ENCODE measurements at places on chromosomes 11 and 22.

DNA sequence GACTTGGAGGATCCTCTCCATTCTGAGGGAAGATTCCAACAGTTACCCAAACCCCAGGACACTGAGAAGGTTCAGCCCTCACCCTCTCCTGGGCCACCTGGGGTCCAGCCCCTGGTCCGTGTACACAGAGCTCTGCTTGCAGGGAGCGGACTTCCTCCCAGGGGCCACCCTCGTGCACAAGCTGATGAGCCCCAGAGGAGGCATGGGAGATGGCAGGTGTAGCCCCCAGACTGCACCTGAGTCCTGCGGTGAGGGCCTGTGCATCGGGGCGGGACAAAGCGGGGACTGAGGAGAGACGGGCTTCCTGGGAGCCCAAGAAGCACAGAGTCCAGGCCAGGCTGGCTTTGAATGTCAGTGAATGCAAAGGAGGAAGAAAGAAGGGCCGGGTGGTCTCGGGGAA lies 1374.9 kb downstream of the BRD1 start:
- no peak for ATAC-seq

- ATAC-seq = no peak
Measured at GRCh38 chr11:110990311-110990710, 255.2 kb upstream of the POU2AF2 start.

GRCh38 chr11:709109-709997 lies 3.3 kb downstream of the EPS8L2 start:
- no peak for ATAC-seq

DNA sequence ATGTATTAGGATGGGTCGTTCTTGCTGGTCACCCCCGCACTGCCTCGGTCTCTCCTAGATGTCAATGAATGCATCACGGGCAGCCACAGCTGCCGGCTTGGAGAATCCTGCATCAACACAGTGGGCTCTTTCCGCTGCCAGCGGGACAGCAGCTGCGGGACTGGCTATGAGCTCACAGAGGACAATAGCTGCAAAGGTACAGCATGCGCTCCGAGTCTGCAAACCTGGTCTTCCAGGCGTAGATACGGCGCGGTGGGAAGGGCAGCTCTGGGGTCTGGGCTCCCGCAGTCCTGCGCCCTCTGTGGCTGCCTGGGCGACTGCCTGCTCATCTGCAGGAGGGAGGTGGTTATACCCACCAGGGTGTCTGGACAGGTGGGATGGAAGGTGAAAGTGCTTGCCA lies 31.0 kb downstream of the FBLN1 start:
- no peak for ATAC-seq

- ATAC-seq = no peak
Measured at GRCh38 chr22:25219948-25220442, 556 bp downstream of the CRYBB2 start.

DNA sequence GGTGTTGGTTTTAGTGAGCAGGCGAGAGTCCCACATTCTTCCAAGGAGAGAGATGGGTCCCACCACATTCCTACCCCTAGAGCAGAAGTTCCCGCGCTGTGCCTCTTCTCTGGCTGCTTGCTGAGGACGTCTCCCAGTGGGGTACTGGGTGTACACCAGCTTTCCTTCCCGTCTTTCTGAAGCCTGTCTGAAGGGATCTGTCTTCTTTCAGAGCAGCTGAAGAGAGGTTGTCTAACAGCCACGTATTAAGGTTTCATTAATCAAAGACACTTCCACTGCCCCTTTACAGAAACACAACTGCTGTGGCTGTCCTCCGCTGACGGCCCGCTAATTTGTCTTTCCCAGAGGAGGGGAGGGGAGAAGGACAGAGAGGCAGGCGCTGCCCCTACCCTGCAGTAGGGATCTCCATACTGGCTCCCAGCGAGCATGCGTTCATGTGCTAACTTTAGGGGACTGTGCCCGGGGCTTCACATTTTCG lies 56.0 kb downstream of the ZBTB16 start:
- no peak for ATAC-seq

DNA sequence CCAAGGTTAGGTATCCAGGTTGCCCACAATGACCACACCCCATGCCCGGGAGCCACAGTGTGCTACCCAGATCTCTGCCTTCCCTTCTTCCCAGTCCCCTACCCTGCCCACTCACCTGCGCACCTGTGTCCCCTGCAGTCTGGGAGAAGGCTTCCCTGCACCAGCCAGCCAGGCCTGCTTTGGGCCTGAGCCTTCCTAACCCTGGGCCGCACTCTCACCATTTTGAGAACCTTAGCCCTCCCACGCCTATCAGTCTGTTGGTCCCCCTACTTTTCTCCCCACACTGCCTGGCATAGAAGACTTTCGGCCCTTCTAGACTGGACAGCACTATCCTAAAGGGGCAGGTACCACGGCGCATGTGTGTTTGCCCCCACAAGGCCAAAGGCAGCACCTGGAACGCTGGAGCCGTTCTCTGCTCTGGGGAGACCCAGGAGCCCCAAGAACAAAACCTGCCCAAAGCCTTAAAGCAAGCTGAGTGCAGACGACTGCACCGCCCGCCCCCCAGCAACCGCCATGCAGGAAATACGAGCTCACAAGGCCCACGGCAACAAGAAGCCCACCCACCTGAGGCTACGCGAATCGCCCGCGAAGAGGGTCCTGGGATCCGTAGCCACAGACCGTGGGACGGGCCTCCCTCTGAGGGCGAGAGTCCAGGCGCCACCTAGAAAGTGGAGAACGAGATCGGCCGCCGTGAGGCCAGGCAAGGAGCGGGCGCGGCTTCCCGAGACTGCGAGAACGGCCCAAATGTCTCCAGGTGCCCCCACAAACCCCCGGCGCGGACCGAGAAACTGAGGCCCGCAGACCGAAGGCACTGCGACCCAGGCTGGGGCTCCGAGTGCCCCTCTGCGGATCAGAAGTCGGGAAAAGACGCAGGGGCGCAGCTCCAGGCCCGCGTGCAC lies 546 bp downstream of the GNB1L start:
- ATAC-seq = no peak

DNA sequence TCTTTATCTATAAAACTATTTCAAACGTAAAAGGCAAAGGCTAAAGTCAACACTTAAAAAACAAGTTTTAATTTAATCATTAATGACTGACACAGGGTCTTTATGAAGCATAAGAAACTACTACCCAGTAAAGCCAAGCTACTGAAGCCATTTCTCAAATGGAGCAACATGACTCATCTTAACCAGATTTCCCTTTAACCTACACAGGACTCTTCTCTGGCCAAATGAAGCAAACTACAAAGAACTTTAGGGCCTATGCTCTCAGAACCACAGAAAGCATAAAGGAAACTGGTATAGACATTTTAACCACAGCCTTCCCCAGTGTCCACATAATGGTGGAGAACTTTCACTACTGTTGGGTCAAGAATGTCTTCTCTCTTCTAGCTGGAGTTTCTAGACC lies 34.7 kb downstream of the ALG9 start:
- no peak for ATAC-seq

DNA sequence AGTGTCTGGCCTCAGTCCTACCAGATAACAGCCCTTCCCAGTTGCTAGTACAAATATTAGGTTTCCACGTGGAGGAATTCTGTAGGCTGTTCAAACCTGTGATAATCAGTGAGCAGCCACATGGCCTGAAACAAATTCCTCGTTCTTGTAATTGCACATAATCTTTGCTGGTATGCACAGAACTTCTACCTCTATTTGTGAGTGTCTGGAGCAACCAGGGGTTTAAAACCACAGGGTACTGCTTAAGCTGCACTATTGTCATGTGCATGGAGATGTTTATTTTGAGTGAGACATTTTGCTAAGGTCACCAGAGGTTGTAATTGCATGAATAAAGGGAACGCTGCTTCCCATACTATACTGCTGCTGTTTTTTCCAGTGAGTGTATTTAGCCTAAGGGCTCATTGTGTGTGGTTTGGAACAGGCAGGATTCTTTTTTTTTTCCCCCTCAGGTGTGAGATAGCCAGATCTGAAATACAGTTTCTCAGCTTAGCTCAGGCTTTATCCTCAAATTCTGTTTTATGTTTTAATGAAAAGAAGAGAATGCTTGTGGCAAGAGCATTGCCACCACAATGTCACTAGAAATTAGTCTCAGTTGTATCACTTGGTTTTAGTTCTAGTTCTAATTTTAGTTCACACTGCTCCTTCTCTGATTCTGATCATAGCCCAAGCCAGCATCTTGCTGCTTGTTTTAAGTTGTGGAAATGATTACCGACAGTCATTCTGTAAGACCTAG lies 60.5 kb downstream of the CYB5R2 start:
- no peak for ATAC-seq

DNA sequence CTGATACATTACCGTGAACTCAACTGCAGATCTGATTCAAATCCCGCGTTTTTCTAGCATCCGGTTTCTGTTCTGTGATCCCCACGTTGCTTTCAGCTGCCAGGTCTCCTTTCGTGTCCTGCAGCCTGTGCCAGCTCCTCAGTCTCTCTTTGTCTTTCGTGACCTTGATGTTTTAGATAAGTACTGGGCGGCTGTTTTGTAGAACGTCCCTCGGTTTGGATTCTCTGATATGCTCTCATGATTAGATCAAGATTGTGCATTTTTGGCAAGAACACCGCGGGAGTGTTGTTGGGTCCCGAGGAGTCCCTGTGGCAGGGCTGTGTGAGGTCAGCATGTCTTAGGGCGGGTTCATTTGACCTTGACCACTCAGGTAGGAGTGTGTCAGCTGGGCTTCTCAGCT lies 38.6 kb downstream of the KCNQ1 start:
- ATAC-seq = no peak

Data from activated CD4-positive, CD25-positive, alpha-beta regulatory T cell treated with anti-CD3 and anti-CD28 coated beads, Interleukin-2, amount 50 U/mL, for 24 hours (primary cell).